ENCODE measurements at places on chromosomes 4 and X.
A peak's percentile ranks its signal among the peaks of the same experiment; 100 is the strongest.

GRCh38 chrX:24890677-24891076 is 125.1 kb downstream of the ARX start:
- no peak for DNase-seq

DNA sequence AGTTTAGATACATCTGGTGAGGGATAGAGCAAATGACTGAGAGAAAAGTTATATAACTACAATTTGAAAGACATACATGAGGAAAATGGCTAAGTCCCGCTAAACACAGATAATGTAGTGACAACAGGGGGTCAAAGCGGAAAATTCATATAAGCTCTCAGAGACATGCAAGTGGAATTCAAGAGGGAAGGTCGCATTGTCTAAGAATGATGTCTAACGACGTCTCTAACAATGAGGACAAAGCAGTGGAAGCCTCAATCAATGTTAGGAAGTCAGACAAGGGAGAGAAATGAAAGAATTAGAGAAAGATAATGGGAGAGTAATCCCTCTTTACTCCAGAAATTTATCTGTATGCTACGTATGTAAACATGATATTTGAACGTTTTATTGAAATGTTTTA is 113.4 kb downstream of the ANTXR2 start:
- DNase-seq, result no peak

- DNase-seq, result no peak
These were observed 18.1 kb upstream of the FAM241A start for GRCh38 chr4:112127048-112127637.

DNA sequence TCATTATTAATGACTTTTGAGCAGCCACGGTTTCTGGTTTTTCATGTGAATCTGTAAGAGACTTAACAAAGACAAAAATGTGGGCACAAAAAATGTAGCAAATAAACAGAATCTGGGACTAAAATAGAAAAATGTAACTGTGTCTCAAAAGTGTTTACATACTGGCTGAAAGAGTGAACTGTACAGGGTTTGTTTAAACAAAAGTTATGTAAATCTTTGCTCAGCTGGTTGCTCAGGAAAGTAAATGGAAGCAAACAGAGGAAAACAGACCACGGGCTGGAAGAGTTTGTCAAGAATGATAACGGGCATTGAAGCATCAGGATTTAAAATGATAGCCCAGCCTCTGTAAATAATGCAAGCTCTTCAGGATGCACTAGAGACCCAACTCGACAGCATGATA is 921.8 kb upstream of the FTHL17 start:
- DNase-seq, result no peak

DNA sequence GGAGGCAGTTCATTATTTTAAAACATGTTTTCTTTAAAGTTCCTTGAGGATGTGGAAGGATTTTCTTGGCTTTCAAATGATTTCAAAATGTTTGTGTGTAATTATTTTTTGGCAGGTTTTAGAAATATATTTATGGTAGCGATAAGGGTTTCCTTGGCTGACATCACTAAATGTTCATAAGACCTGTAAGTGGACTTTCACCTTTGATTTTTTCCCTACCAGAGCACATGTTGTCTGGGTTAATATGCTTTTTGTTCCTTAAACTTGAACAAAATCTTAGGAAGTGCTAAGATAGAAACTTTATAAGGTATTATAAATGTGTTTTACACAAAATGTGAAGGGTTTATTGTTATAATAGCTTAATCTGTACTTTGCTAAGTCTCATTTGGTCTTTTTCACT is 315.6 kb downstream of the PCDH7 start:
- DNase-seq, result no peak

DNA sequence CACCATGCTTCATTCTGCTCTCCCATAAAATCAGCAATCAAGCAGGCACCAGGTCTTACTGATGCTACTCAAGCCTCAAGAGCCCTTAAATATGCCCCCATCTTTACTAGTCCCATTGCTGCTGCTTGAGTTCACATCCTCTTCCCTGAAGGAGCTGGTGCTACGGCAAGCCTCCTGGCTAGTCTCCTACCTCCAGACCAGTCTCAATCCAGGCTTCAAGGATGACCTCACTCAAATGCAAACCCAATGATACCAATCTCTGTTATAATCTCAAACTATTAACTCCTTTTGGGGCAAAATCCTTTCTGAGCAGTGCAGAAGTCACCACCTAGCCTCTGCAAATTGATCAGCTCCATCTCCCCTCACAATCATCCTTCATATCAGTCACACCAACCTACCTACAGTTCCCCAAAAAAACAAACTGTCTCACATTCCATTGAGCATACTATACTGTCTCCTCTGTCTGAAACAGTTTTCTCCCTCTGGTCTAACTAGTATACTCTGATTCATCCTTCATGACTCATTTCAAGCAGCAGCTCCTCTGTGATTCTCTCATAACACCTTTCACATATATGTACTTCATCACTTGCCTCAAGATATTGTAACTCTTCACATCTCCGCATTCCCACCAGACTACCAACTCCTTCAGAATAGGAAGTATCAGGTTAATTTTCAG is 30.0 kb downstream of the PAPSS1 start:
- no peak for DNase-seq

GRCh38 chr4:159764343-159764952 is 661.6 kb downstream of the RAPGEF2 start:
- no peak for DNase-seq

DNA sequence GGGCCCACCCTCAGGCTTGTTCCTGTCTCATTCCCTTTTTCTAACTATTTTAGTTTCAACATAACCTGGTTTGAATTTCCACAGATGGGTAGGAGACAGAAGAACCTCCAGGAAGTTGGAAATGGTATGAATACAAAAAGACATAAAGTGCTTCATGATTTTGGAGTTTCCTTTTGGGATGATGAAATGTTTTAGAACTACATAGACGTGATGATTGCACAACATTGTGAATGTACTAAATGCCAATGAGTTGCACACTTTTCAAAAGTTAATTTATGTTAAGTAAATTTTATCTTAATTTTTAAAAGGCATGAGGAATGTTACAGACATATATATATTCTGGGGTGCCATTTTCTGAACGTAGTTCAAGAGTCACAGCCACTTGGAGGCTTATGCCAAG is 41.1 kb upstream of the IBSP start:
- DNase-seq, result no peak

GRCh38 chr4:19807505-19807904 is 444.2 kb upstream of the SLIT2 start:
- no peak for DNase-seq

DNA sequence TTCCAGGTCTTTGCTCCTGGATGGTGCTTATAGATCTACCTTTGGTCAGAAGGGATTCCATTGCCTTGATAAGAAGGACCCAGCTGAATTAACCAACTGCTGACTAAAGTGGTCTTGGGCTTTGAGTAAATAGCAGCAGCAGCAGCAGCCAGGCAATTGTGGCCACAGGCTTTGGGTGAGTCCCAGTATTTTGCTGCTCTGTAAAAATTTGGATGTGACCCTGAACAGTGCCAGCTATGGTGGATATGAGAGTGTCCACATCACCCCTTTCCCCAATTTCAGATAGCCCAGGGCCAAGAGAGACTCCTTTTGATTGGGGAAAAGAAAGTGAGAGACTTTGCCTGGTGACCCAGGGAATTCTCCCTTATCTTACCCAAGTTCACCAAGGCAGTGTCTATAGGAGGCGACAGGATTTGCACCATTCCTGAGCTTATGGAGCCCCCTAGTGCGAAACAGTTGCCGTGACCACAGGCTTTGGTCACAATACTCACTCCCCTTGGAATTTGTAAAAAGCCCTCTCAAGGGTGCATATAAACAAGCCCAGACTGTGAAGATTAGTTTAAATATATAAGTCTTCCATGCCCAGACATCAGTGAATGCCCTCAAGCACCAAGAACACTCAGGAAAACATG is 518.0 kb downstream of the TMA16 start:
- DNase-seq, result peak; percentile 0

GRCh38 chr4:68209003-68209402 is 36.5 kb downstream of the TMPRSS11B start:
- no peak for DNase-seq

Data from NCI-H524 treated with DMSO at 0.1 percent for 48 hours (cell line).